MCF 10A (cell line): ENCODE measurements at places on chromosomes 5 and 9.

GRCh38 chr5:106648401-106648800 lies 1022.3 kb downstream of the EFNA5 start:
- no peak for DNase-seq

DNA sequence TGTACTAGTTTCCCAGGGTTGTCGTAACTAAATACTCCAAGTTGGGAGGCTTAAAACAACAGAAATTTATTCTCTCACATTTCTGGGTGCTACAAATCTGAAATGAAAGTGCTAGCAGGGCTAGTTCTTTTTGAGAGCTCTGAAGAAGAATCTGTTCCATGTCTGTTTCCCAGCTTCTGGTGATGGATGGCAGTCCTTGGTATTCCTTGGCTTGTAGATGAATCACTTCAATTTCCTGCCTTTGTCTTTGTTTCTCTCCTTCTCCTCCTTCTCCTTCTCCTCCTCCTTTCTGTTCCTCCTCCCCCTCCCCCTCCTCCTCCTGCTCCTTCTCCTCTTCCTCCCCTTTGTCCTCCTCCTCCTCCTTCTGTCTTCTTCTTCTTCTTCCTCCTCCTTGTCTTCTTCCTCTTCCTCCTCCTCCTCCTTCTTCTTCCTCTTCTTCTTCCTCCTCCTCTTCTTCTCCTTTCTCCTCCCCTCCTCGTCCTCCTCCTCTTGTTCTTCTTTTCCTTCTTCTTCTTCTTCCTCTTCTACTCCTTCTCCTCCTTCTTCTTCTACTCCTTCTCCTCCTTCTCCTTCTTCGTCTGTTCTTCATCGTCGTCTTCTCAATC lies 104.7 kb upstream of the ANKRD55 start:
- no peak for DNase-seq

GRCh38 chr5:180139731-180140055 lies 68.1 kb upstream of the RNF130 start:
- no peak for DNase-seq

GRCh38 chr5:5335700-5336264 lies 86.7 kb upstream of the ICE1 start:
- DNase-seq: peak; percentile 15
